ENCODE measurements at places on chromosomes 13 and 19. TPM values are rescaled to one million over a fixed set of nuclear protein-coding genes. Genes with fewer than 3 reads are reported as not detected.

LENG1 gene
- 6.8 TPM for total RNA-seq

TRPC4 gene
- 3.2 TPM for total RNA-seq

DNA sequence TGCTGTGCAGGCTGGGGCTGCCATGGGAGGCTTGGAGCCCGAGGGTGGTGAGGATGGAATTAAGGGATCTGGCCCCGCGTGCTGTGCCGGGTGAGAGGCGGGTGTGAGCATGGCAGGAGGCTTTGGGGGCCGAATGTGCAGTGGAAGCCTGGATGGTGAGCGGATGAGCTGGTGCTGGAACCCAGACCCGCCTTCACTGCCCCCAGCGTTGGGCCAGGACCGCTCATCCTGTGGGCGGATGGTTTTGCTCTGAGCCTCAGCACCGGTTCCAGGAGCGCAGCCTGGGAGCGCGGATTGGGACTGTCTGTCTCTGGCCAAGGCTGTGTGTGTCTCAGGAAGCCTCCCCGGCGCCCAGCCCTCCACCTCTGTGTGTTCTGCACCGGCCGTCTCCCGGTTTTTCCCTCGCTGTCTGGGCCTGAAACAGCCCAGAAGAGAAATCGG lies 16.7 kb downstream of the KDM4B start:
- no peak for DNase-seq

DNA sequence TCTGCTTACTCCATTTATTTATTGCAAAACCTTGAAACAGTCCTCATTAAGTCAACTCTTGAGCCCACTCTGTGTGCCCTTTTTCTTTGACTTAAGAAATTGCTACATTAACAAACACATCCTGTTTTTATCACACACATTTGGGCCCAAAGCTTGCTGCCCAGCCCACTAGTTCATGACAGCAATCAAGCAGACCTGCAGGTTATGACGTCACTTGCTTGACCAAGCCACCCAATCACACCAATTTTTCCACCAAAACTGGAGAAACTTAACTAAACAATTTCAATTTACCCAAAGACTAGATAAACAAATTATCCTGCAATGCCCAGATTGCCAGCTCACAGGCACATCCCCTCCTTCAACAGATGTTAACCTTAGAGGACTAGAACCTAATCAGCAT lies 120.7 kb downstream of the ZNF429 start:
- DNase-seq = no peak

GRCh38 chr19:32916969-32917615 lies 47.5 kb upstream of the SLC7A9 start:
- no peak for DNase-seq

DNA sequence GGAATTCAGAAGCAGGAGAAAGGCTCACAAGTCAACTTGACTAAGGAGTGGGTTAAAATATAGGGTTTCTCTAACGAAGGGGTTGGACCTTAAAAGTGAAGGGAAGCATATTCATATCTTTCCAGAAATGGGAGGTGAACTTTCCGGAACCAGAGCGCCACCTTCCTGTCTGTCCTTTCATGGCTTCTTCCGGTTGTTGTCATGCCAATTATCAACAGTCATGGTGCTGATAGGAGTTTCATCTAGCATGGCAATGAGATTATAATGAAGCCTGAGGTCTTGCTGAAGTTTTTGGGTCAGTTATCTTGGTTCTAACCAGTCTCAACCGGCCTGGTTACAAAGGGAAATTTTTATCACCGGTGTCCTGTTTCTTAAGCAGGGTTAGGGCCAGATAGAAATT lies 162.9 kb upstream of the NBEA start:
- no peak for DNase-seq

DNA sequence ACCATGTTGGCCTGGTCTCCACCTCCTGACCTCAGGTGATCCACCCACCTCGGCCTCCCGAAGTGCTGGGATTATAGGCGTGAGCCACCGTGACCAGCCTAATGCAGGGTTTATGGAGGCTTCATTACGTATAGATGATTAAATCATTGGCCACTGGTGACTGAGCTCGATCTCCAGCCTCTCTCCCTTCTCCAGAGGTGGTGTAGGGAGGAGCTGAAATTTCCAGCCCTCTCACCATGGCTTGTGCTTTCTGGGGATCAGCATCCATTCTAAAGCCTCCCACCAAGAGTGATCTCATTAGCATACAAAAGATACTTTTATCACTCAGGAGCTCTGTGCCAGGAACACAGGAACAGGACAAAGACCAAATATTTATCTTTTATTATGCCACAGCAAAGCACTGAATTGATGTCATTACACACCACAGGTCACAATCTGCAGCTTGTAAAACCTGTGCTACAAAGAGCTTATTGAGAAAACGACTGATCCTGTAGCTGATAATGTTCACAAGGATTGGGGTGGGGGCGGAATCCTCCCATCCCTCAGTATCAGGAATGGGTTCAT lies 32.4 kb downstream of the RHPN2 start:
- DNase-seq = no peak

All from right cardiac atrium (tissue), 5 donors.